ENCODE measurements at places on chromosomes 11 and 22.
A peak's percentile ranks its signal among the peaks of the same experiment; 100 is the strongest.

GRCh38 chr22:45834795-45835194, 142.2 kb downstream of the WNT7B start:
- DNase-seq, result no peak

- no peak for DNase-seq
Measured at GRCh38 chr11:82782825-82783374, 49.2 kb upstream of the FAM181B start.

GRCh38 chr11:119520966-119521365, 98.0 kb upstream of the THY1 start:
- peak; percentile 27 for DNase-seq

DNA sequence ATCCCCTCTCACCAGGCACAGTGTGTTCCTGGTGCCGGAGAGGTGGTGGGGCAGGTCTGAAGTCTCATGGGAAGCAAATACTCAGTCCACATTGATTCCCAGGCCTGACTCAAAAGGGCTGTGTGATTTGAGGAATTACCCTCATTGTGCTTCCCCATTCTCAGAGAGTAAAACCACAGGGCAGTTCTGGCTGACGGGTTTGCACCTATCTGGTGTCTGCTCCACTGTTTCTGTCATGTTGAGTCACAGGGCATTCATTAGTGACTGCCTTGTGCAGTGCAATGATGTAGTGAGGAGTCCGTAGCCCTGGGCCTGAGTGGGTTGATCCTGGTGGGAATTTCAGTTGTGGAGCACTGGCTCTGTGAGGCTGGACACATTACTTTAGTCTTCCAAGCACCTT, 85.2 kb upstream of the ARHGAP20 start:
- DNase-seq, result no peak

- no peak for DNase-seq
Measured at GRCh38 chr11:36507824-36508489, 2.1 kb downstream of the TRAF6 start.

GRCh38 chr22:44639891-44640617, 62.0 kb upstream of the PRR5 start:
- DNase-seq, result no peak

DNA sequence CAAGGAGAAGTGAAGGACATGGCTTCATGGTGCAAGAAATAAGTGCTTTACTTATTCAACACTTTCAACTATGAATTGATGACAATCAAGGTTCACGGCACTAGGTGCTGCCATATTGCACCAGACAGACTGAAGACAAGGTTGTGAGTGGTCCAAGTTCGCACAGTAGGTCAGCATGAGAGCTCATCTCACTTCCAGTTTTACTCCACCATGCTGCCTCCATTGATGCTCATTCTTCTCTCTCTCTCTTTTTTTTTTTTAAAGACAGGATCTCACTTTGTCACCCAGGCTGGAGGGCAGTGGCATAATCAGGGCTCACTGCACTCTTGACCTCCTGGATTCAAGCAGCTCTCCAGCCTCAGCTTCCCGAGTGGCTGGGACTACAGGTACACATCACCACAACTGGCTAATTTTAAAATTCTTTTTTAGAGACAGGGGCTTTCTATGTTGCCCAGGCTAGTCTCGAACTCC, 47.7 kb downstream of the EHF start:
- DNase-seq, result no peak

GRCh38 chr11:1262172-1263006, 39.5 kb downstream of the MUC5B start:
- DNase-seq, result peak; percentile 91

GRCh38 chr11:22828373-22828772, 1.2 kb downstream of the SVIP start:
- DNase-seq, result no peak

DNA sequence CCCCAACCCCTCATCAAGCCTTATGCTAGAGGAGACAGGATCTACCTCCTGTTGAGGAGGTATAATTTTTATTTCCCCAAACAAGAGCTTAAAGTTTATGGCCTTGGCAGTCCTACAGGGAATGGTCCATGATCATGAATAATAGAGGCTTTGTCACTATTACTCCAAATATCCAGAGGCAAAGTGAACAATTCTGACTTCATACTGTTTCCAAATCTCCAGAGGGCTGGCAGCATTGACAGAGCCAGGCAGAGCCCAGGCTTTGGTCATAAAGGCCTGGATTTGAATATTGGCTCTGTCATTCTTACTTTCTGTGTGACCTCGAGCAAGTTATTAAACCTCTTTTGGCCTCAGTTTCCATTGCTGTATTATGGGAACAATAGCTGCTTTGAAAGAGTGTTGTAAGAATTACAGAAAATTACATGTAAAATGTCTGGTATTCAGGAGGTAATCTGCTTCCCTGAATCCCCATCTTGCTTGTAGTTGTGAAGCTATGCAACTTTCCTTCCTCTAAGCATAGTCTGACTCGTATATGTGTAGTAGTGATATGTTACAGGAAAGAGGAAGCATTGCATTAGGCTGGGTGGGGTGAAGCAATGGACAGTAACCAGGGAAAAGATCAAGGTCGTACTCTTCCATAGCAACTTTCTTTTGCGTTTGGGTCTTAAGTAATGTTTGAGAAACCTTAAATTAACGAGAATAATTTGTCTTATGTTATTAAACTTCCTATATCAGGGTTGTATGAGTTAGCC, 88.8 kb downstream of the CD44 start:
- DNase-seq, result no peak

- no peak for DNase-seq
Measured at GRCh38 chr22:49086181-49086580, 741.5 kb downstream of the BRD1 start.

GRCh38 chr11:3222941-3223915, 4.6 kb upstream of the MRGPRG start:
- DNase-seq, result no peak

- no peak for DNase-seq
Measured at GRCh38 chr11:115256397-115257197, 247.6 kb downstream of the CADM1 start.

- DNase-seq, result no peak
Measured at GRCh38 chr11:65392899-65393298, 6.5 kb downstream of the FRMD8 start.

DNA sequence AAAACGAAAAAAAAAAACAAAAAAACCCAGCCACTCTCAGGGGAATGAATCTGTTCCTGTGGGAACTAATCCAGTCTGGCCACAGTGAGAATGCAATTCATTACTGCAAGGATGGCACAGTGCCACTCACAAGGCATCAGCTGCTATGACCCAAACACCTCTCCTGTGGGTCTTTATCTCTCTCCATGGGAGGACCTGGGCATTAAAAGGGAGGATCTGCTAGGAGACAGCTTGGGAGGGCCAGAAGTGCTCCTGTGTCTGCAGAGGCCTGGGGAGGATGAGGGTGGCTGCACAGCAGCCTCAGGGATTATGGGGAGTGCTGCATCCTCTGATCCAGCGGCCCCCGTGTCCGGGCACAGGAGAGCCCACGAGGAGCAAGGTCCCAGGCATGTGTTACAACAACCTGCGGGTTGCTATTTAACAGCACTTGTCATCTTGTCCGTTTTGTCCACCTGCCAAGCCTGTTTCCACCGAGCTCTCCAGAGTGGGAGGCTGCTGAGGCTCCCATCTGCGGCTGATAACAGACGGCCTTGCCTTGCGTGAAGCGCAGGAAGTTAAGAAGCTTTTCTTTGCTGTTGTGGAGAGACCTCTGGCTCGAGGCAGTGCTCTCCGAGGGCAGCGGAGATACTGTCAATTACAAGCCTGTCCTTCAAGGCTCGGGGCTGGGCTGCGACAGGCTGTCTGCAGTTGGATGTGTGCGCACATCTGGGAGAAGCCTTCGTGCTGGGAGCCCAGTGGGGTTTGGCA, 97.7 kb downstream of the NXPE2 start:
- no peak for DNase-seq

DNA sequence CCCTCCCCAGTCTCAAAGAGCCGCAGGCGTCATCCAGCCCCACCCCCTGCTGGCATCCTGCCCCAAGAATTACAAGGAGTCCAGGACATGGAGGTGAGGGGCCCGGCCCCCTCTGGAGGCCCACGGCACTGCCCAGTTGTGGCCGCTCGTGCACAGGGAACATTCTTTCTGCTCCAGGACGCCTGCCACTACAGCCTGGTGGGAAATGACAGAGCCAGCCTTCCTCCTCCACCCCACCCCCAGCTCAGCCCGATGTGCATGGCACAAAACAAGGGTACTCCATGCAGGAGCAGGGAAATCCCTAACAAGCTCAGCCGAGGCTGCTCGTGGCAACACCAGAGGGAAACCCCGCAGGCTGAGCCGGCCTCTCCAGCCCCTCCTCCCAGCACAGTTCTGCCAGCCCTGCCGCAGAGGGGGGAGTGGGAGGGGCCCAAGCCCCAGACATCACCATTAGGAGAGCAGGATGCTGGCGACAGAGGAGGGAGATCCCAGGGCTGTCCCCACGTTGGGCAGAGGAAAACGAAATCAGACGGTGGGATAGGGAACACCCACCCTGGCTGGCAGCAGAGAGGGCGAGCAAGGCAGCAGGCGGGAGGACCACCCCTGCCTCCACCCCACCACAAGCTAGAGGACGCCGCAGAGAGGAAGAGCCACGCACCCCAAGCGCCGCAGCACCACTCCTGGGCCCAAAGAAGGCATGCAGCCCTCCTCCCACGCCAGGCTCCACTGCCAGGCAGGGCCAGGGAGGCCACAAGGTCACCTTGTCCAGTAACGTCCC, 10.0 kb downstream of the IGSF9B start:
- DNase-seq, result no peak

GRCh38 chr11:83195143-83195466, 1.6 kb downstream of the ANKRD42 start:
- no peak for DNase-seq

Data from putamen (tissue), 1 donor.